ENCODE measurements at places on chromosomes 11 and 22.
A peak's percentile ranks its signal among the peaks of the same experiment; 100 is the strongest.

- H3K4me3 ChIP-seq, result no peak overlapping the region
- no peaks in the 10 kb centered on the region for H3K27me3 ChIP-seq
- no peaks in the 10 kb centered on the region for H3K36me3 ChIP-seq
- peaks cover 42% of the 10 kb centered on the region for H3K4me1 ChIP-seq
- no peak for DNase-seq
Observed at GRCh38 chr22:17982572-17983141, 41.7 kb downstream of the MICAL3 start.

- no peaks in the 10 kb centered on the region for H3K4me1 ChIP-seq
- no peak overlapping the region for H3K27ac ChIP-seq
- H3K27me3 ChIP-seq, result no peaks in the 10 kb centered on the region
- H3K36me3 ChIP-seq, result no peaks in the 10 kb centered on the region
- DNase-seq, result no peak
- H3K4me3 ChIP-seq, result no peak overlapping the region
Observed at GRCh38 chr22:43845981-43846380, 16.3 kb downstream of the SULT4A1 start.

GRCh38 chr22:21780259-21780658 is 44.7 kb upstream of the YPEL1 start:
- H3K4me3 ChIP-seq, result no peak overlapping the region
- peak; percentile 60 for DNase-seq
- H3K36me3 ChIP-seq, result peaks cover 34% of the 10 kb centered on the region

DNA sequence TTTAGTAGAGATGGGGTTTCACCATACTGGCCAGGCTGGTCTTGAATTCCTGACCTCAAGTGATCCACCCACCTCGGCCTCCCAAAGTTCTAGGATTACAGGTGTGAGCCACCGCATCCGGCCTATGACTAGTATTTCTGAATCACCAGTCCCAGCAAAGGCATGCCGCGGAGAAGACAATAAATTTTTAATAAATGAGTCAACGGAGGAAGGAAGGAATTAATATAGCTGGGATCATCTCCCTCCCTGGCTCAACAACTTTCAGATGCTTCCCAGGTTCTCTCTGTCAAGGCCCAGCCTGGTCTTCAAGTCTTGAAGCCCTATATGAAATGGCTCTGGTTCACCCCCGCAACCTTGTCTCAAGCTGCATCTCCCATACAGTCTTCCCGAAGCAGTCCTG is 45.7 kb downstream of the CYTH4 start:
- H3K27me3 ChIP-seq, result peaks cover 35% of the 10 kb centered on the region
- DNase-seq, result no peak
- H3K4me3 ChIP-seq, result no peak overlapping the region
- H3K4me1 ChIP-seq, result no peaks in the 10 kb centered on the region
- H3K36me3 ChIP-seq, result no peaks in the 10 kb centered on the region

DNA sequence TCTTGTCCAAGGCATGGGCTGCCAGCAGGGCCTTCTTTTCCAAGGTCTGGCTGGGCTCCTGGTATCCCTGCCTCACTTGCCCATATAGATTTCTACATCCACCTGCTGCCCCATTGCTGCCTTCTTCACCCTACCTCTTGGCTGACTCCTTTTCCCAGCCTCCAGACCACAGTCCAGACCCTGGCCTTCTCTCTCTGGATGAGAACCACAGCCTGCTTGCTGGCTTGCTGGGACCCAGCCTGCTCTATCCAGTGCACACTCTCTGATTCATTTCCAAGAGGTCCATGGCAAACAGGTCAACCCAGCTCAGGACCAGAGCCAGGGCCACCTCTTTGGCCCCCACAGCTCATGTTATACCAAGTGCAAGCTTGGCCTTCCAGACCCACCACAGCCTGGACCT is 169.4 kb upstream of the BDNF start:
- H3K36me3 ChIP-seq, result no peaks in the 10 kb centered on the region
- H3K27ac ChIP-seq, result no peak overlapping the region
- no peaks in the 10 kb centered on the region for H3K27me3 ChIP-seq
- no peak for DNase-seq
- H3K4me1 ChIP-seq, result no peaks in the 10 kb centered on the region

DNA sequence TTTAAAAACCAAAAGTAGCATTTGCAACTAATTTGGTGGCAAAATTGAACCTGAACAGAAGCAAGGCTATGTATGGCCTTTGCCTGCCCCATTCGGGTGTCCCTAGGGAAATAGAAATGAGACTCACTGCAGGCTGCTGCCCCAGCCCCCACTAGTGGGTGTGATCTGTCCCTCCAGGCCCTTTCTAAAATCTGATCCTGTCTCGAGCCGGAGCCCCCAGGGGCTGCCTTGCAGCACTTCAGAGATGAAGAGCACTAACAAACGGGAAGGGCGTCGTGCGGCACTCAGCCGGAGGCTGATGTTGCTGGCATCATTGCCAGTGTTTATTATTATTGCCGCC is 43.2 kb downstream of the CD82 start:
- DNase-seq, result no peak
- H3K27me3 ChIP-seq, result no peaks in the 10 kb centered on the region
- peak overlapping the region; percentile 73 for H3K27ac ChIP-seq
- peaks cover 5% of the 10 kb centered on the region for H3K36me3 ChIP-seq
- H3K4me3 ChIP-seq, result no peak overlapping the region

DNA sequence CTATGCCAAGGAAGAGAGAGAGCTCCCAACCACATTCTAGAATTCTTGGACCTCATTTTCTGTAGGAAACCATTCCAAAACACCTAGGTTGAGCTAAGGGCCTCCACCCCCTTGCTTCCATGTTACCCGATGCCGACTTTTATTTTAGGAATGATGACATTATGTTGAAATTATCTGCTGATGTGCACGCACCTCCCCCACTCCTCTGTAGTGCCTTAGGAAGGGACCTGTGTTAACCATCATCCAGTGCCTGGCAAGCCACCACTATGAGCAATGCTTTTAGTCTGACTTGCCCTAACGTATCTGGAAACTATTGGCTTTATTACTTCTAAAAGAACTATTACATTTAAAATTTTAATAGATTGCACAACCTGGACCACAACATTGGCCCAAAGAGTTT is 42.1 kb downstream of the NCAPD3 start:
- DNase-seq, result no peak
- no peaks in the 10 kb centered on the region for H3K4me1 ChIP-seq

GRCh38 chr11:105034813-105035620 is at the start of gene CASP1:
Gene CASP1, minus strand, starts transcription at chr11:105035144. Its CDS starts 31 bp downstream, at chr11:105035113.
- no peak for DNase-seq
- peak within 1 kb of the TSS; percentile 85 for H3K27ac ChIP-seq
- H3K4me3 ChIP-seq, result peak within 1 kb of the TSS; percentile 72
- peaks cover 30% of the 10 kb centered on the region for H3K36me3 ChIP-seq
- H3K4me1 ChIP-seq, result peaks cover 8% of the 10 kb centered on the region
- H3K27me3 ChIP-seq, result no peaks in the 10 kb centered on the region

GRCh38 chr22:36942556-36942955 is 29.1 kb downstream of the CSF2RB start:
- H3K36me3 ChIP-seq, result no peaks in the 10 kb centered on the region
- H3K27me3 ChIP-seq, result no peaks in the 10 kb centered on the region
- H3K4me1 ChIP-seq, result no peaks in the 10 kb centered on the region
- H3K27ac ChIP-seq, result no peak overlapping the region
- no peak for DNase-seq

GRCh38 chr11:94641167-94641761 is 74.1 kb downstream of the PIWIL4 start:
- no peaks in the 10 kb centered on the region for H3K36me3 ChIP-seq
- no peaks in the 10 kb centered on the region for H3K4me1 ChIP-seq

GRCh38 chr11:100356035-100356434 is 331.1 kb upstream of the ARHGAP42 start:
- H3K4me3 ChIP-seq, result no peak overlapping the region
- H3K4me1 ChIP-seq, result no peaks in the 10 kb centered on the region
- no peaks in the 10 kb centered on the region for H3K36me3 ChIP-seq
- no peaks in the 10 kb centered on the region for H3K27me3 ChIP-seq

Data from natural killer cell (primary cell).